ENCODE measurements at places on chromosomes 16 and 17.

DNA sequence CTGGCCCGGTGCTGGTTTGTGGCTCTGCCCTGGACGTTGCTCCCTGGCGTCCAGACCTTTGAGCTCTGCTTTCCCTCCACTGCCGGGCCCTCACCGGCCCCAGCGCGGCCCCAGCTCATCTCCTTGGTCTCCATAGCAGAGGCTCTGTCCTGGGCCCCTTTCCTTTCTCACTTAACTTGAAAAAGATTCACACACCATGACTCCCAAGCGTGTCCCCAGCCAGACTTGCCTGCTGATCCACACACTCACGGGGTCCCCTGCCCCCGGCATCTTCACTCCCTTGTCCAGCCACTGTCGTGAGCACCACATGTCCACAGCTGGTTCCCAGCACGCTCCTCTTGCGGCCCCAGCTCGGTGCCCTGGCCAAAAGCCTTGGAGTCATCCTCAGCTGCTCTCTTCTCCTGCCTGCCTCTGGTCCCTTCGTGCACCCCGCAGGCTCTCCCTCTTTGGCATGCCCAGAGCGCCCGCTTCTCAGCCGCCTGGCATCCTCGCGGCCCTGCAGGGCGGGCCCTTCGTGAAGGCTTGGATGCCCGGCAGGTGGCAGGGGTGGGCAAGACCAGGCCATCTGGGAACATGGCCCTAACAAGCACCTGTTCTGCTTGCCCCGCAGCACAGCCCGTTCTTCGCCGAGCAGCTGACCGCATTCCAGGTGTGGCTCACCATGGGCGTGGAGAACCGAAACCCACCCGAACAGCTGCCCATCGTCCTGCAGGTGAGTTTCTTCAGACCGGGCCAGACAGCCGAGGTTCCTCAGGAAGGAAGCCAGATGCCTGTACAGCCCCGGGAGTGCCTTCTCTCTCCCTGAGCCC lies 145.6 kb upstream of the CHMP6 start:
- no peak for DNase-seq

- no peak for DNase-seq
Measured at GRCh38 chr16:9469512-9469911, 378.1 kb downstream of the HAPSTR1 start.

- DNase-seq: no peak
Measured at GRCh38 chr17:72496461-72496860, 375.6 kb downstream of the SOX9 start.

- DNase-seq: peak; percentile 93
Measured at GRCh38 chr17:596287-596686, 118.4 kb downstream of the VPS53 start.

DNA sequence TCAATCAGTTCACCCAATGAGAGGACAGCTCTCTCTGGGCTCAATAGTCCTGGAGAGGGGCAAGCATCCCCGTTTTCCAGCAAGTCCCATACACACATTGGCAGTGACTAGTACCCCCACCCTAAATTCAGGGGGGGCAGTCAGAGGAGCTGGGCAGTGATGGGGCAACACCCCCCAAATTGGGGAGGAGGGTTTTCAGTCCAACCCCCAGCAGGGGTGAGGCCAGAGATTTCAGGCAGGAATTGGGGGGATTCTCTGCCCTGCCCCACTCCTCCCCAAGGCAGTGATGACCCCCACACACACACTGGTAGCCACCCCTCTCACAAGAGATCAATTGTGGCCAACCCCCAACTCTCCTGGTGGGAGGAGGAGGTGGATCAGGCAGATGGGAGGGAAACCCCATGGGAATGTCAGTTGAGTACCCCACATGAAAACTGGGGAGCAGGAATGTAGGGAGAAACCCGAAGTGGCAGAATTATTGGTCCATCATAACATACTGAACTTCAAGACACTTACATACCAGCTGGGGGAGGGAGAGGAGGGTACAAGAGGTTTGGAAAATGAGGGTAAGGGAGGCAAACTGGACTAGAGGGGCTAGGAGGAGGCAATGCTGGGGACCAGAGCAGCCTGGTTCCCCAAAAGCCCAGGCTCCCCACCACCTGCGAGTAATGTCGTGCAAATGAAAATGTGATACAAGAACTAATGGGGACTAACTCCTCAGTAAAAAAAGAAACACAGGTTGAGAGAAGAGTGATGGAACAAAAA lies 3.1 kb downstream of the VAMP2 start:
- DNase-seq: no peak

GRCh38 chr17:65918916-65919315 lies 273.0 kb downstream of the CEP112 start:
- no peak for DNase-seq

DNA sequence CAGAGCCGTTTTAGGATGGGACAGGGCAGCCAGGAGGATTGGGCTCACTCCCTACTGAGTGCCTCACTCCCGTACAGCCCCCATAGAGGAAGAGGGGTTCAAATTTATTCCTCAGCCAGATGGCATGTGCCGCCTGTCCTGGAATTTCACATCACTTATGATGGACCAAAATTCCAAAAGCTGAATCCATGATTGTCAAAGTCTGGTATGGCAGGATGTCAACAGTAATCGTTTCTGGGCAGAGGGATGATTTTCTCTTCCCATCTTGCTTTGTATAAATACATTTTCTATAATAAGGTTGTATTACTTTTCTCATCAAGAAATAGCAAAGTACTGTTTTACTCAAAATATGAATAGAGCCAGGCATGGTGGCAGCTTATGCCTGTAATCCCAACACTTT lies 38.7 kb upstream of the STH start:
- DNase-seq: no peak

DNA sequence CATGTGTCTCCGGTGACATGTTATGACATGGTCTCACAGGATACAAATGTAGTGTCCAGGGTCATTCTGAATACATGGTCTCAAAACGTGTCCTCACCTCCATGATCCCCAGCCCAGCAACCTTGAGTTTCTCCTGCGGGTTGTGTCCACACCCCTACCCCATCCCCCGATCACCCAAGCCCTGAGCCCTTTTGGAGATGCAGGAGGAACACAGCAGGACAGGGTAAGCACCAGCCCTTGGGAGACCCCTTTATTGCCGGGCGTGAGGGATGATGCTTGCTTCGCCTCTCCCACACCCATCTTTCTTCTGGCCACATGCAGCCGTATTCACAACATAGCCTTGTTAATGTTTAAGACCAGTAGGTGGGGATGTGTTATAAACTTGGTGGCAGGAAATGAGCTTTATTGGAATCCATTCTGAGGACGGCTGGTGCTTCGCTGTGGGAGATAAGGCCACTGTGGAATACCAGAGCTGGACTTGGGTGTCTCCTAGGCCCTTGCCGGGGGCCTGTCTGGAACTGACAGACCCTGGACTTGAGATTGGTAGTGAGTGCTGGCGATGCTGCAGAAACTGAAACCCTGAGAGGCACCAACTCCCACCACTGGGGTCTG lies 5.5 kb downstream of the TMEM132E start:
- DNase-seq: no peak

DNA sequence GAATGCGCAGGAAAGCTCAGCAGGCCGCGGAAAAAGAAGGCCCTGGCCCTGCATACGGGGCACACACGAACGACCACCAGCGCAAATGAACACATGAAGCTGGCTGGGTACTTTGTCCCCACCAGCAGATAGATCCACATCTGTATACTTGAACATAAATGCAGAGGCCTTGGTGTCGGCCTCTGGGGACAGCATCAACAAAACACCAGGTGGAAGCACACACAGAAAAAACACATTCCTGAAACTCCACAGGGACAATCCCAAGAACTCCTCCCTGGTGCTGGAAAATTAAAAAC lies 606 bp upstream of the ZBTB4 start:
- no peak for DNase-seq
